ENCODE measurements at places on chromosomes 5 and 9. TPM values are rescaled to one million over a fixed set of nuclear protein-coding genes. Genes with fewer than 3 reads are reported as not detected.
A peak's percentile ranks its signal among the peaks of the same experiment; 100 is the strongest.

DNA sequence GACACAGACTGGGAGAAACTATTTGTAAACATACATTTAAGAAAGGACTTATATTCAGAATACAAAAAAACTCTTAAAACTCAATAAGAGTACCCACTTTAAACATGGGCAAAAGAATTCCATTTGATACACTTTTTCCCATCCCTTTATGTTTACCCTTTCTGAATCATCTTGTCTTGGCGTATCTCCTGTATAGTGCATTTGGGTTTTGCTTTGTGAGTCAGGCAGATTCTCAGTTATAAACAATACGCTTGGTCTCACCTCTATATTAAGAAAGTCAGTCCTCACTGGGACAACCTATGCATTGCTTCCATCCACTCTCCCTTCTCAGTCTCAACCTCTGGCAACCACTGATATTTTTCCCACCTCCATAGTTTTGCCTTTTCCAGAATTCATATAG, 27.3 kb upstream of the ADAMTS6 start:
- peak; percentile 8 for DNase-seq

GRCh38 chr9:100111235-100111634, 12.2 kb downstream of the INVS start:
- peak; percentile 99 for DNase-seq

DNA sequence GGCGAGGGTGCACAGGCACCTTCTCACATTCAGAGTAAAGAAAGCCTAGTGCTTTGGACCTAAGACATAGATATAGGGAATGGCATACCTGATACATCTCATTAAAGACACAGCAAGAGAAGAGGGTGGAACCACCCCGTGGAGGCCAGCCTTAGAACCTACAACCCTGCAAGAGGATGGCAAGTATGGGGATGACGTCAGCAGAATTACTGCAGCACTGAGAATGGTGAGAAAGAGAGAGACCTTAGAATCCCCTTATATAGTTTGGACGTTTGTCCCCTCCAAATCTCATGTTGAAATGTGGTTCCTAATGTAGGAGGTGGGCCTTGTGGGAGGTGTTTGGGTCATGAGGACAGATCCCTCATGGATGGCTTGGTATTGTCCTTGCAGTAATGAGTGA, 28.2 kb upstream of the ADCY2 start:
- no peak for DNase-seq

DNA sequence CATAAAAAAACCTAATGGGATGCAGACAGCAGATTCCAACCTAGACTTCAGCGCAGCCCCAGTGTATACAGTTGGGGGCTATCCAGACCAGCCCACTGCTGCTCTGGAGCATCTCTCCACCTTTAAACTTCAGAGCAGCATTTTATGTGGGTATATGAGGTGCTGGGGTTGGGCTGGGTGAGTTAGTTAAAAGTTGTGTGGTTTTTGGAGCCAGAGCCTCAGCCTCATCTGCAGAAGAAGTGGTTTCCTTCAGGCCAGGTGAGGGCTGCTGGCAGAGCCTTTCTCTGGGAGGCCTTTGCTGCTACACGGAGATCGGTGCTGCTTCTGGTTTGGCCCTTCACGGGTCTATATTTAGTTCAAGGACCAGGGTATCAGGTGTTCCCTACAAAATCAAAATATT, 228.3 kb downstream of the PDZD2 start:
- DNase-seq = no peak

GRCh38 chr9:16526380-16526779, 344.1 kb downstream of the BNC2 start:
- peak; percentile 57 for DNase-seq

- no peak for DNase-seq
Measured at GRCh38 chr5:171681677-171682076, 103.9 kb upstream of the SMIM23 start.

DNA sequence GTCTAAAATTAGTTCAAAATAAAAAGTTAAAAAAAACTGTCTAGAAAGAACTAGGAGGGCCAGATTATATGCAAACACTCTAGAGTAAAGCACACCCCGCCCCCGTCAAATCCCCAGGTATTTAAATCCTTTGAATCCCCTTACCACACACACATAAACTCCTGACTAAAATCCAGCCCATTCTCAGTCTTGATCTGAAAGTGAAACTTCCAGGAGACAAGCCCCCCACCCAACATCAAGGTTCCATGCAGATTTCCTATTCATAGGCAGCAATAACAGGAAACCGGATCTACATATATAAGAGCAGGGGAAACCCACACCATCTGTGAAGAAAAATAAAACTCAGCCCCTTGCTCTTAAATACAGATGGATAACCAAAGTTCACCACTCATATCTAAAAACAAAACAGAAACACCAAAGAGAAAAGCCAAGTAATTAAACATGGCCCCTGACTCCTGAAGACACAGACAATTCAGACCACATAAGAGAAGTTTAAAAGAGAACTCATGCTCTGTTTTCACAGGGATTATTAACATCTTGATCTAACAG, 42.3 kb downstream of the MARCHF3 start:
- no peak for DNase-seq

LEAP2 gene
- 0.24 TPM for total RNA-seq

MARCOL gene
- total RNA-seq = not detected

RELL2 gene
- 2.2 TPM for total RNA-seq

PCSK5 gene
- 0.18 TPM for total RNA-seq

AGXT2 gene
- total RNA-seq = not detected

CERCAM gene
- total RNA-seq = 168 TPM

C5orf58 gene
- not detected for total RNA-seq

IL4 gene
- total RNA-seq = not detected

SOHLH1 gene
- total RNA-seq = not detected

BARHL1 gene
- not detected for total RNA-seq

PTGDS gene
- total RNA-seq = not detected

IGIP gene
- total RNA-seq = 5.6 TPM

GRM6 gene
- not detected for total RNA-seq

SCGB3A2 gene
- total RNA-seq = not detected

SPATA31D4 gene
- not detected for total RNA-seq

ARID3C gene
- not detected for total RNA-seq
